Panc1 (cell line): ENCODE measurements at places on chromosomes 4 and X.
A peak's percentile ranks its signal among the peaks of the same experiment; 100 is the strongest.

DNA sequence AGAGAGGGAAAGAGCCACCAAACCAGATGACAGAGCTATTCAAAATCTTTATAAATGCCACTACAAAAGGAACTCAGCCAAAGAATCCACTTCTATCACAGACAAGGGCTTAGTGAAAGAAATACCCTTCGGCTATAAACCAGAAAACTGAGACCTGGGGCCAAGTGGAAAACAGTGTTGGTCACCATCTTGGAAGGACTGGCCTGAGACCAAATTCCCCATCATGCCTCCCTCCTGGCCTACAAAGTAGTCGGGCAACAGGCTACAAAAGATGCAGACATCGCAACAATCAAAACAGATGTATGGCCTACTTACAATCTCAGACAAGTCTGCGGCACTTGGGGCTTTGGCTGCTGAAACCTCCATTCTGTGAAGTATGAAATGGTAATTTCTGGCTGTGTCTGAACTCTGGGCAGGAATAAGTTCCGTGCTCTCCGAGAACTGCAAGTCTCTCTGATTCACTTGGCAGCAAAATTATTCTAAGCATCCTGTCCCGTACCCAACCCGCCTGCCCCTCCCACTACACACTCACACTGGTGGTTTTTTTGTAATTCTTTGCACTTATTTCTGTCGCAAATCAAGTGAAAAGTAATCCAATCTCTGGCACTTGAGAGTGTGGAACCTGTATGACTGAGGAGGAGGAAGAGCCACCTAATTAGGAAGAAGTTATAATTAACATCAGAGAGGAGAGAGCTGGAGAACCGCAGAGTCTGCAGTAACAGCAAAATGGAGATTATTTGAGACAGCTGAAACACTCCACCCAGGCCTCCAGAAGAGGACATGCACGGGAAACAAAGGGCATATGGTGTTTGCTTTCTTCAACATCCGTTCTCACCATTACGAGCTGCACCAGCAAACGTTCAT lies 87.8 kb downstream of the SH3KBP1 start:
- DNase-seq: no peak
- H3K4me1 ChIP-seq: no peaks in the 10 kb centered on the region
- no peaks in the 10 kb centered on the region for H3K27me3 ChIP-seq
- no peak overlapping the region for H3K27ac ChIP-seq
- H3K36me3 ChIP-seq: no peaks in the 10 kb centered on the region

- no peaks in the 10 kb centered on the region for H3K4me1 ChIP-seq
- no peak for DNase-seq
- H3K36me3 ChIP-seq: no peaks in the 10 kb centered on the region
- no peak overlapping the region for H3K27ac ChIP-seq
- H3K4me3 ChIP-seq: no peak overlapping the region
These were observed 33.5 kb upstream of the CYBB start for GRCh38 chrX:37746218-37746941.

- H3K27me3 ChIP-seq: no peaks in the 10 kb centered on the region
- H3K36me3 ChIP-seq: no peaks in the 10 kb centered on the region
- H3K27ac ChIP-seq: no peak overlapping the region
- no peak overlapping the region for H3K4me3 ChIP-seq
- DNase-seq: no peak
- H3K4me1 ChIP-seq: no peaks in the 10 kb centered on the region
These were observed 258.4 kb downstream of the PPARGC1A start for GRCh38 chr4:23631255-23631950.

GRCh38 chr4:113499696-113500095 lies 261.8 kb downstream of the CAMK2D start:
- no peaks in the 10 kb centered on the region for H3K4me1 ChIP-seq
- no peak overlapping the region for H3K4me3 ChIP-seq
- no peaks in the 10 kb centered on the region for H3K27me3 ChIP-seq
- no peak for DNase-seq

DNA sequence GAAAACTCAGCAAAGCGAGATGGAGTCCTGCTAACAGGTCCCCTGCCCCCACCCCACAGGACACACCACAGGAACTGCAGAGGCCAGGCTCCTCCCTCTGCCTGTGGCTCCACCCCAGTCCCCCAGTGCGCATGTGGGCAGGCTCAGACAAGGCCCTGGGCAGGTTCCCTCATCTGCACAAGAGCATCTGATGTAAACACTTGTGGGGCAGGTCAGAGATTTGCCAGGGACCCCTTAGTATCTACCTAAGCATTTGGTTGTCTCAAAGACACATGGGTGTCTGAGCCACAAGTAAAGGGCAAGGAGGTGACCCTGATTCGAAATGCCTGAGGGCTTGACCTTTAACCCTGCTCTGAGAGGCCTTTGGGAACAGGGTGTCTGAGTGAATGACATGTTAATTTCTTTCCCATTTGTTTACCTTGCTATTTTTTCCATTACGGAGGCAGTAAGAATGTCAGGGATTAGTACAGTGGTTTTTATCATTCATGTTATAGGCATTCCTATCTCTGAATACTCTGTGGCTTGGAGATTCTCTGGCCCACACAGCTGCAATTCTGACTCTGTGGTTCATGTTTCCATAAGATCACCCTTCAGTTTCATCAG lies 85.3 kb downstream of the ZNF518B start:
- H3K36me3 ChIP-seq: no peaks in the 10 kb centered on the region
- H3K27me3 ChIP-seq: no peaks in the 10 kb centered on the region; the same call in 1 of the 2 replicates
- H3K27ac ChIP-seq: no peak overlapping the region
- no peak for DNase-seq

- no peaks in the 10 kb centered on the region for H3K36me3 ChIP-seq
- no peaks in the 10 kb centered on the region for H3K27me3 ChIP-seq
- DNase-seq: peak; percentile 10
These were observed 567.7 kb downstream of the MAGEB5 start for GRCh38 chrX:26783512-26784225.

- DNase-seq: no peak
- no peaks in the 10 kb centered on the region for H3K27me3 ChIP-seq
- H3K4me1 ChIP-seq: no peaks in the 10 kb centered on the region
- no peaks in the 10 kb centered on the region for H3K36me3 ChIP-seq
These were observed 590.9 kb downstream of the ARAP2 start for GRCh38 chr4:35653451-35653850.

GRCh38 chr4:52001616-52002015 lies 18.5 kb downstream of the LRRC66 start:
- no peaks in the 10 kb centered on the region for H3K36me3 ChIP-seq
- no peaks in the 10 kb centered on the region for H3K27me3 ChIP-seq
- H3K4me1 ChIP-seq: no peaks in the 10 kb centered on the region
- no peak for DNase-seq
- no peak overlapping the region for H3K4me3 ChIP-seq

DNA sequence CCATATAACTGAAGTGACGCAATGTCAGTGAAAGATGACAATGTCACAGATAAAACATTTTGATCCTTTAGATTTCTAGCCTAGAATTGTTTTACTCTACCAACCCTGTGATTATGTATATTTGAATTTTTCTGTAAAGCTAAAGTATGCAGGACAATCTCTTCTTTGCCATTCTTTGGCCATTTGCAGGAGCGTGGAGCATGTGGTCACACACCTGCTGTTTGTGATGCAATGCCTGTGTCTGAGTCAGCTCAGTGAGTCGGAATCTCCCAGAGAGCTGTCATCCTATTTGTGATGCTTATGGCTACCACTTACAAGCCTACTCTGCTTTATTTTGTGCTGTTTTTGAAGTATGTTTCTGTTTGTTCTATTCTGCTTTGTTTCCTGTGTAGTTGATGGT lies 214.5 kb downstream of the NAF1 start:
- DNase-seq: no peak
- no peak overlapping the region for H3K4me3 ChIP-seq
- H3K27me3 ChIP-seq: no peaks in the 10 kb centered on the region
- H3K4me1 ChIP-seq: no peaks in the 10 kb centered on the region
- H3K36me3 ChIP-seq: no peaks in the 10 kb centered on the region

DNA sequence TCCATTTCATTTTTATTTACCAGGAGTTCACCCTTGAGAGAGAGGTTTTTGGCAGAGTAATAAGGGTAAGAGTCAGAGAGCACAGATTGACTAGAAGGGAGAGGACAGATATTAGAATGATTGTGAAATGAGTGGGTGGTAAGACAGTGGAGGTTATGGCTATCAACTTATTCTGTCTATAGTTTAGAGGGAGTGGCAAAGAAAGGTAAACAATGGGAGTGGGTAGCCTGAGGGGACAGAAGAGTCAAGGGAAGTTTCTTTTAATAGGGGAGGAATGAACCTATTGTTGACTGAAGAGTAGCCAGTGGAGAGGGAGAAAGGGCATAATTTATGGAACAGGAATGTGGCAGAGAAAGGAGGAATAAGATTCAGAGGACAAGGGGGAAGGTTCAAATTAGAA lies 186.5 kb upstream of the NRK start:
- DNase-seq: no peak
- H3K36me3 ChIP-seq: no peaks in the 10 kb centered on the region
- no peaks in the 10 kb centered on the region for H3K4me1 ChIP-seq
- no peaks in the 10 kb centered on the region for H3K27me3 ChIP-seq

GRCh38 chr4:84944947-84945346 lies 21.5 kb downstream of the WDFY3 start:
- no peak overlapping the region for H3K4me3 ChIP-seq
- H3K36me3 ChIP-seq: no peaks in the 10 kb centered on the region
- H3K4me1 ChIP-seq: no peaks in the 10 kb centered on the region
- no peak for DNase-seq

- no peaks in the 10 kb centered on the region for H3K27me3 ChIP-seq
- H3K36me3 ChIP-seq: no peaks in the 10 kb centered on the region
- H3K27ac ChIP-seq: no peak overlapping the region
- H3K4me1 ChIP-seq: no peaks in the 10 kb centered on the region
- no peak for DNase-seq
- H3K4me3 ChIP-seq: no peak overlapping the region
These were observed 96.9 kb downstream of the CPE start for GRCh38 chr4:165475706-165476070.

GRCh38 chrX:153649178-153649914 lies 2.3 kb downstream of the DUSP9 start:
- H3K27me3 ChIP-seq: no peaks in the 10 kb centered on the region; the same call in 1 of the 2 replicates
- H3K4me1 ChIP-seq: peaks cover 5% of the 10 kb centered on the region; the same call in 1 of the 2 replicates
- H3K27ac ChIP-seq: no peak overlapping the region
- no peak for DNase-seq
- no peaks in the 10 kb centered on the region for H3K36me3 ChIP-seq

DNA sequence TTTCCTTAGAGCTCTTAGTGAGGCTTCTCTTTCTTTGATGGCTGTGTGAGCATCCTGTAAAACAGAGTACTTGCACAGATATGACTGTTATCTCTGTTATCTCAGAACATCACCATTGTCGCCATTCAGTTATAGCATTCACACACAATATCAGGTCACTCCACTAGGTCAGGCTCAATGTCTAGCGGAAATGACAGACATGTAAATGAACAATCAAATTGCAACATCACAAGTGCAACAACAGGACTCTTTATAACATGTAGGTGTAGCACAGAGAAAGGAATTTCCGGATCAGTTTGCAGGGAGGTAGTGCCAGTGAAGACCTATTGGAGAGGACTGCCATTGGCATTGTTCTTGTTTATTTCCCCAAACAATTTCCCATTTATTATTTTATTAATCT lies 43.2 kb upstream of the IGSF1 start:
- DNase-seq: no peak
- no peak overlapping the region for H3K27ac ChIP-seq
- H3K36me3 ChIP-seq: no peaks in the 10 kb centered on the region
- H3K4me1 ChIP-seq: no peaks in the 10 kb centered on the region
- no peak overlapping the region for H3K4me3 ChIP-seq

DNA sequence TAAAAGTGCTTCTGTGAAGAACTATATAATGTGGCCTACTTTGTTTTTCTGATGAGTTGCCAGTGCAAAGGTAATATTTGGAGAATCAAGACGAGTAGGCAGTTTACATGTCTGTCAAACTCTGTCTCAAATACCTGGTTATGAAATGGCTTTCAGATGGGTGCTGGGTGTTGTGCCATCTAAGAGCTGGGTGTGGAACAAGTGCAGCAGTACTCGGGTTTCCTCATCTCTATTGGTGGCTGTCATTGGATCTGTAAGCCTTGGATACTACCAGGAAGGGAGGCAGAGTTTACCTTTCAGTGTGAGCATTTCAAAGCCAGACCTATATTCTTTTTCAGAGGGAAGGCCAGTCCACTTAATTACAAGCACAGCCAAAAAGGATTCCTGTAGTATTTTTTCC lies 37.2 kb downstream of the MTM1 start:
- H3K27ac ChIP-seq: no peak overlapping the region
- no peaks in the 10 kb centered on the region for H3K27me3 ChIP-seq
- no peaks in the 10 kb centered on the region for H3K36me3 ChIP-seq
- DNase-seq: no peak
- H3K4me1 ChIP-seq: no peaks in the 10 kb centered on the region

- H3K4me3 ChIP-seq: no peak overlapping the region
- no peaks in the 10 kb centered on the region for H3K27me3 ChIP-seq
- H3K27ac ChIP-seq: no peak overlapping the region
- no peaks in the 10 kb centered on the region for H3K4me1 ChIP-seq
- DNase-seq: no peak
These were observed 240.9 kb upstream of the VEGFC start for GRCh38 chr4:177033632-177034031.

DNA sequence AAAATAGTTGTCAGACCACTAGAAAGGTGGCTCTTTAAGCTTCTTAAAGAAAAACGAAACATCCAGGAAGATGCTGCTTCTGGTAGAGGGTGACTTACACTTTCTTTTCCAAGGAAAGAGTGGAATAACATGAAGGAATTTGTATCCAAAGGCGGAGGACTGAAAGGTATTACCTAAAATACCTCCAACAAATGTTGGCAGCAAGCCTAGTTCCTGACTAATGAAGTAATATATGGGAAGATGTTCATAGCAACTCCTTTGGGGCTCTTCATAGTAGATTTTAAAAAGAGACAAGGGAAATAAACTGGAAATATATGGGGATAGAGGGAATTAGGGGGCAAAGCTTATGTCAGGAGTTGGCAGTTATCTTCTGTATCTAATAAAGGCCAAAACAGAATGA lies 116.2 kb downstream of the AASDH start:
- no peaks in the 10 kb centered on the region for H3K36me3 ChIP-seq
- no peaks in the 10 kb centered on the region for H3K27me3 ChIP-seq
- DNase-seq: no peak
- no peaks in the 10 kb centered on the region for H3K4me1 ChIP-seq
- no peak overlapping the region for H3K4me3 ChIP-seq

DNA sequence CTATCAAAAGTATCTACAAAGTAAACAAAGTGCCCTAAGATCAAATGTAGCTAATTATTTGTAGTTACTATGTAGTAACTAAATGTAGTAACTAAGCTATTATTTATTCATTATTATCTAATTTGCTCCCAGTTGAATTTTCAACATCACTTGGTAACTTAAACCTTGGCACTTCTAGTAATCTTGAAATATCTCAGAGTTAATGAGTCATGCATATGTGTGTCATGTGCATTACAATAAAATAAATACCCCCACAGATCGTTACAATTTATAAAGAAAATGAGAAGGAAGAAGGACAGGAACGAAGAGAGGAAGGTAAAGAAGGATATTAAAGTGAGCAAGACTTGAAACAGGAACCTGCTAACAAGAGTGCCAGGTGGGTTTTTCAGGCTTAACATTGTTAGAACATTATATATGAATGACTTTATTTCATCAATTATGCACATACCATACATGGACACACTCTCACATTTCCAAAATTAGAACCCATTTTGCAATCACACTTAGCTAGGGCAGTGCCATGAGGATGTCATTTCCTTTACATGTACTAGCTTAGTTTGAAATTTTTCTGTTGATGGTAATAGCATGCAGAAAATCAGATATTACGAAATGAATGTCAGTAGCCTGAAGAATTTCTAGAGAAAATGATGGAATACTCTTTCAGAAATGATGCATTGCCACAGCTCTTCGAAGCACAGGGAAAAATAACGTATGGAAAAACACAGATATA lies 1670.4 kb upstream of the AGA start:
- DNase-seq: no peak
- no peak overlapping the region for H3K27ac ChIP-seq
- H3K27me3 ChIP-seq: no peaks in the 10 kb centered on the region
- no peaks in the 10 kb centered on the region for H3K4me1 ChIP-seq
- no peaks in the 10 kb centered on the region for H3K36me3 ChIP-seq
